ENCODE measurements at places on chromosomes 11 and 22.

DNA sequence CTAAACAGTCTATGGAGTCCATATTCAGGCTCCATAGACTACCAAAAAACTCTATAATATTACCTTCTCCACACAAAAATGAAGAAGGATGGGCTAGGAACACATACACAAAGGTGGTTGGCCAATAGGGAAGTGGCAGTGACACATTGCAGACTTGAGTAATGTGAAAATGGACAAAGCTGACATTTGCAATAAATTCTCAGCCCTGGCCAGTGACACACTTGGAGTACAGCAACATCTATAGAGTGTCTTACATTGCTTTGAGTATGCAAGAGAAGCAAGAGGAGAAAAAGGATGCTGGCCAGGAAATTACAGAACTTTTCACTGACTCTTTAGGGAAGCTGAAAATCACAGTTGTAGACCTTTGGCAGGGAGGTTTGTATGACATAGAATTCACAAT lies 7.3 kb upstream of the OR52W1 start:
- DNase-seq, result no peak

DNA sequence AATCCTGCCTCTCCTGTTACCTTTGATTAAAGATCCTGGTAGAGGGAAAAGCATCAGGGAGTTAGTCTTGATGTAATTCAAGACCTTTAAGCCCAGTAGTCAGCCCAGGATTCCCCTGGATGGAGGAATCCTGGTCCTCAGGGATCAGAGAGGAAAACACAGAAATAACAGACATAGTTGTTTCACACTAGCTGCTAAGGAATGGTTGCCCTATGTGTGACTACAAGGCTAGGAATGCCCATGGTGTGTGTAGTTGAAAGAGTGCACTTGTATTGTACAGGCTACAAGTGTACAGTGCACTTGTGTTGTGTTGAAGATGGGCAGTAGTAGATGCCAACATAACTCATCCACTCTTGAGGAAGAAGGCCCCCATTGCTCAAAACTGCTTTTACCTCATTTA lies 226.8 kb downstream of the AASDHPPT start:
- DNase-seq, result no peak

DNA sequence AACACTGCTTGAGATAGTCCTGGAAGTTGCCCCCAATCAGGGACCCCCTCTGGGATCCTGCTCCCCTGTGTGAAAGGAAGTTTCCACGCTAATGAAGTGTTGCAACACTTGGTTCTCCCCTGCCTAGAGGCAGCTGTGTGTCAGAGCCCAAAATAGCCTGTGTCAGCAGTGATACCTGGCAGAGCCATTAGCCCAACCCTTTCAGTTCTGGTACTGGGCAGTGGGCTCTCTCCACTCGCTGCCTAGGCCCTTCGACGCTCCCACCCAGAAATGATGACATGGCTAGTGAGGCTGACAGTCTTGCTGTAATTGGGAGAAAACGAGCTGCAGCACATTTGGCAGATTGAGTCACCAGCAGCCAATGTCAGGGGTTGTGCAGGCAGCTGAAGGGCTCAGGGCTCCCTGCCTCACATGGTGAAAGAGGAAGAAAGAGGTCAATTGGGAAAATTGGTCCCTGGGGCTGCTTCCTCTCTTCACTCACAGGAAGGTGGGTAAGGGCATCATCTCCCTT lies 1.4 kb upstream of the NXF1 start:
- DNase-seq, result no peak

DNA sequence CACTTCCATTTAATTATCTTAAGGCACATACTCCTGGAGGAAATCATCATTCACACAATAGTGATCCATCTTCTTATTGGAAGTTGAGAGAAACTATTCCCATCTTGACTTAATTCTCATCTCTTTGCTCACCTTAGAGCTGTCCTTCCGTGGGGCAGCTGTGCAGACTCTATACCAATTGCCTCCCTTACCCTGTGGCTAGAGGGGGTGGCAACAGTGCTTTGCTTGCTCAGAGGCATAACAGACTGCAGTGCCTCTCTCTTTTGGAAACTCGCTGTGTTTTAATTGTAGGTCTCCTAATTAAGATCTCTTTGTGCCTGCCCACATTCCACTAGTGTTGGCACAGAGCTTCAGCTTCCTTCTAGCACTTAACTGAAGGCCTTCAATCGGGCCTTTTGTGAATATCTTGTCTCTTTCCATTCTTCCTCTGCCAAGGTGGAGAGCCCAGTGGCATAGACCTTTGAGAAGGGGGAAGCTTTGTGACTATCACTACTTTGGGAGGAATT lies 5.5 kb downstream of the KMT2A start:
- DNase-seq, result no peak

DNA sequence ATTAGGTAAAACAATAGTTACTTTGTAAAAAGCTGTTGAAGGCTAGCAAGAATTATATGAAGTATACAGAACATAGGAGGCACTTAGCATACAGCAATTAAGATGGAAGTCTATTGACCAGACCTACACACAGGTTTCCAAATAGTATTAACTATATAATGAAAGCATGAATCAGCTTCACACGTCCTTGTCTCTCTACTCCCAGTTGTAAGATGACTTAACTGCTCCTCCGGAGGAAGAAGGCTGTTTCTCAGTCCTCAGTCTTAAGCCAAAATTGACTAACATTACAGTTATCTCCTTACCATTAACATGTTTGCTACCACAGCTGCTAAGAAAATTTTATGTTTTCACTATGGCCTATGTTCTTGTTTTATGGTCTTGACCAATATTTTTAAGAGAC lies 24.7 kb downstream of the SIK3 start:
- no peak for DNase-seq

GRCh38 chr11:120078397-120078796 lies 59.5 kb downstream of the TRIM29 start:
- no peak for DNase-seq

GRCh38 chr11:10502770-10503169 lies 38.2 kb downstream of the RNF141 start:
- DNase-seq, result no peak

DNA sequence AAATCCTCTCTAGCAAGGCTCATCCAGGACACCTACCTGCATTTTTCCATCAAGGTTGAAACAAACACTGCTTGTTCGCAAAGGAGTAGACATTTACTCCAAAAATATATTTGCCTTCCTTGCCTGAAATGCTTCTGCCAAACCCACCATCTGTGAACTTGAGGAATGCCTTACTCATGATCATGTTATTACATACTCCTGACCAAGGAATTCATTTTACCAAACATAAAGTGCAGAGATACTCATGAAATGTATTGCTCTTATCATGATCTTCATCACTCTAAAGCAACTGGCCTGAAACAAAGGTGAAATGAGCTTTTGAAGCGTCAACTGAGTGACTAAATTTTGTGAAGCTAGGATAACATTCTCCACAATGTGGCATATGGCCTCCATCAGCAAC lies 243.1 kb upstream of the CCDC179 start:
- no peak for DNase-seq

DNA sequence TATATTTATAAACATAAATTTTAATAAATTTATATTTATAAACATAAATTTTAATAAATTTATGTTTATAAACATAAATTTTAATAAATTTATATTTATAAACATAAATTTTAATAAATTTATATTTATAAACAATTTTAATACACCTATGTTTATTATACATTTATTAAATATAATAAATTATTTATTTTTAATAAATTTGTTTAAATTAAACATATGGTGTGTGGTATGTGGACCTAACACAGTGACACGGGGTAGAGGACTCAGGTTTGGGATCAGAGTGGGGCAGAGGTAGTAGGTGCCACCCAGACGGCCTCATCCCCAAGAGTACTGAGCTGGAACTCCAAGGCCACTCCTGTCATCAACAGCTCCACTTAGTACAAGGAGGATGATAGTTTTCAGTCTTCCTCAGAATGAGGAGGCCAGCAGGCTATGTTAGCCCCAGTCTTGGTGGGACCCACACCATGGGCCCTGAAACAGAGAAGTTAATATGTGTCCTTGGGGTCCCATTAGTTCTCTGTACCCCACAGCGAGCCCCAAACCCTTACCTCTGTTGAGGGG lies 46.7 kb upstream of the BID start:
- no peak for DNase-seq

DNA sequence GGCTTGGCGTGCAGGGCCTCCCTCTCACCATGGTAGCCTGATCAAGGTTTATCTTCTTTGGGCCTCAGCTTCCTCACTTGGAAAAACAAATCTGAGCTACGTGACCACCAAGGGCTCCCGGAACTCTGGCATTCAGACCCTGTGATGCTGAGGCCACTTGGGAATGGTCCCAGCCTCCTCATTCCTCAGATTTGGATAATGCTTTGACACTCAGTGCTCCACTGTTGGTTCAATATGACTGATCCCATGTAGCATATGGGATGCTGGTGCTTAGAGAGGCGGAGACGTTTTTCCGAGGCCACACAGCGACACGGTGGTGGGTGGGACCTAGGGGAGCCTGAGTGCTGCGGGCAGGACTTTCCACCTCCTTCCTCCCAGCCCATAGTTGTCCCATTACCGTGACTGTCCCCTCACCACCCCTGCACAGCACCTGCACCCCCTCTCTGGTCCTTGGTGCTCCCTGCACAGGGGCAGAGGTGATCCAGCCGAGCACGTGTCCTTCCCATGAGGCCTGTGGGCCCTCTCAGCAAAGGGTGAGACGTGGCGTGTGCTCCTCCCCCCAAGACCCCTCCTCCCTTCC lies 23.1 kb downstream of the MB start:
- no peak for DNase-seq

DNA sequence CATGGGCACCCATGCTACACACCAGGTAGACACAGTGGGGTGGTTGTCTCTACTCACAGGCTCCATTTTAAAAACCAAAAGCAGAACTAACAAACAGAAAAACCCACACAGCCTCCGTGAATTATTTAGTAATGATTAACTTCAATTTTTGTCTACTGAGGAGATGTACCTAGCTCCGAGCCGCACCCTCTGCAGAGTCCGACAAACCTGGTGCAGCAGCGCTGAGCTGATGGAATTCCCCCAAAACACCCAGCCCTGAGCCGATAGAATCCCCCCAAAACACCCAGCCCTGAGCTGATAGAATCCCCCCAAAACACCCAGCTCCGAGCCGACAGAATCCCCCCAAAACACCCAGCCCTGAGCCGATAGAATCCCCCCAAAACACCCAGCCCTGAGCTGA lies 927.0 kb downstream of the BRD1 start:
- DNase-seq, result no peak

DNA sequence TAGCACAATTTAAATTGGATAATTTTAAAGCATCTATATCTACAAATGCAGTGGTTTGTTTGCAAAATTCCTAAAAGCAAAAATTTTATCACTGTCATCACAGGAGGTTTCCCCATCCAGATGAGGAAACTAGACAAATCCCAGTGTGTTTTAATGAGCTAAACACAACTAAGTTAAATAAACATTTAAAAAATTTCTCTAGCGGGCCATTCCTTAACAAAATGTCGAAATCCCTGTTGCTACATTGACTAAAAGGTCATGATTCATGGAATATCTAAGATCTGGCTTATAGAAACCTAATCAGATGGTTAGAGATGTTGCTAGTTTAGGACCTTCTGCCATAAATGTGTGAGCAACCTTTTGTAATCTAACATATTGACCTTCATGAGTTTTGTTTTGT lies 107.3 kb upstream of the BDNF start:
- no peak for DNase-seq

DNA sequence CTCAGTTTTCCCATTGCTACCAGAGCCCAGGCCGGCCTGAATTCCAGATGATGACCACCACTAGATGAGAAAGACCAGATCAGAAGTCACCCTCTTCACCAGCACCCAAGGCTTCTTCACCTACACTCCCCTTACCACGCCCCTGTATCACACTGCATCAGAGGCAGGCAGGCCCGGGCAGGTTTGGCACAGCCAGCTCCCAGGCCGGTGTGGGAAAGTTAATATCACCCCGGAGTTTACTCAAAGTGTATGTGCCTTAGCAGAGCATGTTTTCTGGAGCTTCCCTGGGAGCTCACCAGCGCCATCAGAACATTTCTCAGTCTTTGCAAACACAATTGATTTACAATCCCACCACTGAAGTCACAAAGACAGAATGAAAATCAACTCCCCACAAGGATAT lies 47.5 kb upstream of the POU2AF1 start:
- no peak for DNase-seq

- no peak for DNase-seq
Measured at GRCh38 chr11:1953489-1954266, 6.5 kb downstream of the MRPL23 start.

DNA sequence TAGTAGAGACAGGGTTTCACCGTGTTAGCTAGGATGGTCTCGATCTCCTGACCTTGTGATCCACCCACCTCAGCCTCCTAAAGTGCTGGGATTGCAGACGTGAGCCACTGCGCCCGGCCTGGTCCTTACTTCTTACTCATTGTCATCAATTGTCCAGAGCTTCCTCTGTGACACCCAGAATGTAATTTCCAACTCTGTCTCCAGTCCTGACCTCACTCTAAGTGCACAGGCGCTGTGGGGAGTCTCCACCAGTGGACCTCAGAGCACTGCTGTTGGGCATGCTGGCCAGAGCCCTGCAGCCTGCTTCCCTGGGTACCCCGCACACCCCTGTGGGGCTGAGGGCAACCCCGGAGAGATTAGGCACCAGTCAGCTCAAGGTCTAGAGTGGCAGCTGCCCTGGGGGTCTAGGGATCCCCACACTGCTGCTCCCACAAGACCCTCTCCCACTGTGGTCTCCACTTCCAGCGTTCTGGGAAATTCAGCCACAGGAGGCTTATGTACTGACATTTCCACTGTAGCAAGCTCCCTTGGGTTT lies 1140.3 kb downstream of the TBC1D22A start:
- no peak for DNase-seq

DNA sequence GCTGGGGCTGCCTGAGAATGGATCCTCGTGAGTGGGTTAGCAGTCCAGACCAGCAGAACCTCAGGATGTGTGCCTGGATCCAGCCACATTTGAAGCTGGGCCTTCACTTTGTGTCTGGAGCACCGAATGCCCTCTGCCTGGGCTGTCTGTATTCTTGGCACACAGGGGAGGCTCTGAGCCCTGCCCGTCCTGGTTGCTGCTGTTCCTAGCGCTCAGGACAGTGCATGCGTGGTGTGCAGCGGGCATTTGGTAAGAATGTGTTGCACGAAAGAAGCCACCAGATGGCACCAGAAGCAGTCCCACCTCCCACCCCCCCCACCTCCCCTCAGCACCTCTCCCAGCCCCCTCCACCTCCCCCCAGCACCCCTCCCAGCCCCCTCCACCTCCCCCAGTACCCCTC lies 4.1 kb upstream of the MAPK11 start:
- DNase-seq, result no peak

- no peak for DNase-seq
Measured at GRCh38 chr11:61976420-61976800, 9.0 kb upstream of the FTH1 start.

- no peak for DNase-seq
Measured at GRCh38 chr11:67415501-67416304, at the start of gene CARNS1. CARNS1 (plus strand) TSS chr11:67415678; CDS start chr11:67416200, 522 bp downstream.

Data from stimulated activated CD8-positive, alpha-beta memory T cell treated with anti-CD3 and anti-CD28 coated beads, Interleukin-12 subunit alpha, Interleukin-12 subunit beta, amount 100 ng/mL, for 4 hours (primary cell).